ENCODE measurements at places on chromosomes 1 and 21.

GRCh38 chr1:65259816-65260215, 49.5 kb upstream of the DNAJC6 start:
- DNase-seq: no peak

- no peak for DNase-seq
Observed at GRCh38 chr1:60103186-60103585, 29.6 kb upstream of the C1orf87 start.

DNA sequence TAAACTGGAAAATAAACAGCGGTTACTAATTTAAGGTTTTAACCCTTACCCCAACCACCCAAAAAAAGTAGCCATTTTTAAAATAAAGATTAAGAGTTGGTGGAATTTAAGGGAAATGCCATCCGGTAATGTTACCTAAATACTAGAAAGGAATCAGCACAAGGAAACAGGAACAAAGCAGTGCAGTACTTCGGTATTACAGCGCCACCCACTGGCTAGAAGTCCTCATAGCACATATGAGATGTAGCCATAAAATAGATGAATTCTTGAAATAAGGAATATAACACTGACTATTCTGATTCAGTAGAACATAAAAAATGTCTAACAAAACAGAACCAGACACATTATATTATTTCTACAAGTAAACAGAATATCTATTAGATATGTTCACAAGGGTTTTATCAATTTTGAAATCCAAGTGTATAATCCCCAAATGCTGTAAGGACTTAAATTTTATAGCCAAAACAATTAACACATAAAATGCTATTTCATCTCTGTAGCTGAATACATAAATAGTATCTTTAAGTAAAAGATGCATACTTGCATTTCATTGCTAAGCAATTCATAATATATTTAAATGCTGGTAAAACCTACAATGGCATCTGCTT, 58.8 kb downstream of the FRRS1 start:
- DNase-seq: peak; percentile 46

DNA sequence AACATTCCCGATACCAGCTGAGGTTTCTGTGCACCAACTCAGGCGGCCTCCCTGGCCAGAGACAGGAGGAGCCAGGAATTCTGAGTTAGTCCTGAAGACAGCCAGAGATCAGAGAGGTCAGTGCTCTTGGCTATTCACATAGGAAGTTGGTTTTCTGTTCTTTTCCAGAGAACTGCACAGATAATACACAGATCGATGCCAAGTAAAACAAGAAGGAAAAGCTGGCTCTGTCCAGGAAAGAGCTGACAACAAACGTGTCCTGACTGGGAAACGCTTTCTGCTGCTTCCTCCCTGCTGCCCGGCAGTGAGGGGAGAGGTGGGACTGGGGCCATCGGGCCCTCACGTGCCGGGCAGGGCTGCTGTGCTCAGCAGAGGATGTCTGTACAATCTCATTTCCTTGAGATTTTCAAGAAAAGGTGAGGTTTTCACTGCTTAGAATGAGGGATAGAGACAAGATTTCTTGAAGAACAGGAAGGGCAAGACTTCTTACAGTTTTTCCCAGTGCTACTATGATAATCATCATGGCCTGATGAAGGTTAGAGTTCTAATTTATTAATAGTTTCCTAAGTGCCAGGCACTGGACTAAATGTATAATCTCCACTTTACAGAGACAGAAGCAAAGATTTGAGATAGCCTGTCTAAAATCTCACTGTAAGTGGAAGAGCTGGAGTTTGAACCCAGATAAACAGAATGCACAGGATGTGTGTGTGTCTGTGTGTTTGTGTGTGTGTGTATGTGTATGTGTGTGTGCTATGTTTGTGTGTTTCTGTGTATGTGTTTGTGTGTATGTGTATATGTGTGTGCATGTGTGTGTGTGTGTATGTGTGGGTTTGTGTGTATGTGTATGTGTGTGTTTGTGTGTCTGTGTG, 211.0 kb upstream of the RAB4A start:
- peak; percentile 69 for DNase-seq

DNA sequence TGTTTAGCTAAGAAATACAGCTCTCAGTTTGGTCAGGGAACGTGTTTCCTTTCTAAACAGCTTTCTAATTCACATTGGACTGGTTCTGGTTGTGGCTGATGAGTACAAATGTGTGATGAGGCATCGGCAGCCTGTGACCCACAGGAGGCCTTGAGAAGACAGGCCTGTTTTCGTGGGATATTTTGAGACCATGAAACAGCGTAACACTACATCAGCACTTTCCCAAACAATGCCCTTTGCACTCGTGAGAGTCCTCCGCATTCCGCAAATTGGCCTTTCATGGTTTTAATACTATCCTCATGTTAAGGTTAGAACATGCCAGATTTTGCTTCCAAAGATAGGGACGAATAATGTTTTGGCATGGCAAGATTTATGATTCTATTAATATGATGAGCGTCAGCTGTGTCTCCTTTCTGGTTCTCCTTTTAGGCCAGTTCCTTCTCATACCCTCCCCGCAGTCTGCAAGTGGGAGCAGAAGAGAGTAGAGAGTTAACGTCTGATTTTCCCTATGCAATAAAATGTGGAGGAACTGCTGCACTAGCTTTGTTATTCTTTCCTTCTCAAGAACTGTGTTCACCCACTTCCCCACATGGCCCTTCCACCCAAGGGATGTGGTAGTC, 84.3 kb upstream of the L1TD1 start:
- DNase-seq: no peak

GRCh38 chr1:42744148-42744413, 4.0 kb upstream of the CLDN19 start:
- no peak for DNase-seq

DNA sequence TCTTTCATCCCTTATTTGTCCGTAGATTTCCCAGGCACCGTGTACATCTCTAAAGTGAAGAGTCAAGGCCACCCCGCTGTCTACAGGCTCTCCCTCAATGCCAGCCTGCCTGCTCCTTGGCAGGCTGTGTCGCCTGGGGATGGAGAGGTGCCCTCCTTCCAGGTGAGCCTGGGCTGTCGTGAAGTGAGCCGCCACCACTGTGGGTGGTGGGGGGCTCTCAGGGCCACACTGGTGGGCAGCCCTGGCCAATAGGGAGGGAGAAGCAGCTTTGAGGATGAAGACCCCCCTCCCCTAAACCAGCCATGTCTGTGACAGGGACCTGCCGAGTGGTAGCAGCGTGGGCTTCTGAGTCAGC, 46.2 kb downstream of the DISP3 start:
- no peak for DNase-seq

GRCh38 chr1:84997667-84998600, 1.0 kb upstream of the MCOLN2 start:
- DNase-seq: peak; percentile 38

GRCh38 chr1:201955729-201956143, 433 bp downstream of the TIMM17A start:
- DNase-seq: no peak

GRCh38 chr1:197065559-197065958, 1.5 kb downstream of the F13B start:
- no peak for DNase-seq

GRCh38 chr1:230031131-230031530, 35.9 kb upstream of the GALNT2 start:
- no peak for DNase-seq

DNA sequence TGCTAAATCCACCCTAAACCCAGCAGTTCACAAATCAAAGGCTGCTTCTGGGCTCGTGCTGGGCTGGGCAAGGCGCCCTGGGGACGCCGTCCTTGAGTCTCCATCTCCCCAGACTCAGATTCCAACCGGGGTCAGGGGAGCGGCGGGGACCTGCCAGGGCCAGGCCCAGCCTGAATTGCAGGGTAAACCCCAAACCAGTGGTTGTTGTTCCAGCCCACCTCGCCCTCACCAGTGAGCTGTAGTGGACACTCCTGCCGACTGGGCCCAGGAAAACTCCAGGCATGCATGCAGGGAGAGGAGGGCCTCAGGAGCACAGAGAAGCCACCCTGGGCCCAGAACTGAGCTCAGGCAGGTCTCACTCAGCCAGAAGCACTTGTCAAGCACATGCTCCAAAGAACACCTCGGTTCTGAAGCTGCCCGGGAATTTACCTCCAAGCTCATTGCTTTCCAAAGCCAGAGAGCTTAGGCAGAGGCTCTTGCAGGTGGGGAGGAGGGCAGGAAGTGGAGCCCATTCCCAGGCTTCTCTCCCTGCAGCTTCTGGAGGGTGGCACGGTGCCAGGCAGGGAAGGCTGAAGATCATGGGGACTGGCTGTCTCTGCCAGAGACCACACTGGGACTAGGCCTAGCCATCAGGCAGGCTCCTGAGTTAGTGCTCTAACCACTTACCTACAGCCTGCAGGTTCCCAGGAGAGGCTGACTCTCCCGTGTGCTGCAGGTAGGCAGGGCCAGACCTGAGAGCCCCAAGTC, 437.0 kb downstream of the MATN1 start:
- DNase-seq: no peak

- no peak for DNase-seq
Observed at GRCh38 chr21:20250337-20250736, 747.9 kb upstream of the NCAM2 start.

GRCh38 chr1:197464044-197464443, 196.0 kb downstream of the CRB1 start:
- DNase-seq: peak; percentile 34

- no peak for DNase-seq
Observed at GRCh38 chr1:87359586-87359985, 30.9 kb downstream of the LMO4 start.

GRCh38 chr1:152374451-152374850, 14.6 kb upstream of the FLG2 start:
- no peak for DNase-seq

- DNase-seq: no peak
Observed at GRCh38 chr1:168243636-168244212, 17.9 kb downstream of the SFT2D2 start.

DNA sequence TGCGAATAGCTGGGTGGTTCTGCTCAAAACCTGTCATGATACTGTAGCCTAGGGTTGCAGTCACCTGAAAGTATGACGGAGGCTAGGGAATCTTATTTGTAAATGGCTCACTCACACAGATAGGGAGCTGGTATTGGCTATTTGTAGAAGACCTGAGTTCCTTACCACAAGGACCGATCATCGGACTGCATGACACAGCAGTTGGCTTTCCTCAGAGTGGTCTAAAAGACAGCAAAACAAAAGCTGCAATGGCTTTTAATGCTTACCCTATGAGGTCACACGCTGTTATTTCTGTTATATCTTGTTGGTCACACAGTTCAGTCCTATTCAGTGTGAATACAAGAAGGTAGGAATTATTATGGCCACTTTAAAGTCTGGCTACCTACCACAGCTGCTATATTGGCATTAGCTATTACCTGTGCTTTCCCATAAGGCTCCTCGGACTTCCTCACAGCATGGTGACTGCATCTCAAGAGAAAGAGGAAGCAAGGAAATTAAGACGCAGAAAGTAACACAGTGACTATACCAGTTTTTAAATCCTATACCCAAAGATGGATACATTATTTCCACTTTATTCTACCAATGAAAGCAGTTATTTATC, 68.4 kb upstream of the LRRC7 start:
- DNase-seq: no peak

DNA sequence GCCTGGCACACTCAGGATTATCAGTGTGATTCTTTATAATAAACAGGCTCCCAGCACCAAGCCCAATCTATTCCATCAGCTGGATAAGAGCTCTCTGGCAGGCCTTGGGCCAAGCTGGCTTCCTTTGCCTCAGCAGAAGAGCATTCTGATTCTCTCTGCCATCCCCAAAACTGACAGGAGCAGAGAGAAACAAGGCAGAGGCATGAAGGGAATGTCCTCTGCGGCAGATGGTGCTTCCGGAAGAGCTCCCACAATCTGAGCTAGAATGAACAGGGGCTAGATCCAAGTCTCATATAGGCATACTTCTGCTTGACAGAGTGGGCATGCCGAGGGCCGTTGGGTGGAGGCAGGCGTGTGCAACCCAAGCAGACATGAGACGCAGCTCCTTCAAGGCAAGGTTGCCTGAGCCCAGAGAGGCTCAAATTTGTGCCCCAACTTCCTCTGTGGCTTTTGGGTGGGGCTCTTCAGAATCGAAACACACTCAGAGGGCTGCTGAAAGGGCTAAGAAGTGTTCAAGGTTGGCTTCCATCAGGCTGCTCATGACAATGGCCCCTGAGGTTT, 4.0 kb downstream of the CAPN2 start:
- DNase-seq: no peak

DNA sequence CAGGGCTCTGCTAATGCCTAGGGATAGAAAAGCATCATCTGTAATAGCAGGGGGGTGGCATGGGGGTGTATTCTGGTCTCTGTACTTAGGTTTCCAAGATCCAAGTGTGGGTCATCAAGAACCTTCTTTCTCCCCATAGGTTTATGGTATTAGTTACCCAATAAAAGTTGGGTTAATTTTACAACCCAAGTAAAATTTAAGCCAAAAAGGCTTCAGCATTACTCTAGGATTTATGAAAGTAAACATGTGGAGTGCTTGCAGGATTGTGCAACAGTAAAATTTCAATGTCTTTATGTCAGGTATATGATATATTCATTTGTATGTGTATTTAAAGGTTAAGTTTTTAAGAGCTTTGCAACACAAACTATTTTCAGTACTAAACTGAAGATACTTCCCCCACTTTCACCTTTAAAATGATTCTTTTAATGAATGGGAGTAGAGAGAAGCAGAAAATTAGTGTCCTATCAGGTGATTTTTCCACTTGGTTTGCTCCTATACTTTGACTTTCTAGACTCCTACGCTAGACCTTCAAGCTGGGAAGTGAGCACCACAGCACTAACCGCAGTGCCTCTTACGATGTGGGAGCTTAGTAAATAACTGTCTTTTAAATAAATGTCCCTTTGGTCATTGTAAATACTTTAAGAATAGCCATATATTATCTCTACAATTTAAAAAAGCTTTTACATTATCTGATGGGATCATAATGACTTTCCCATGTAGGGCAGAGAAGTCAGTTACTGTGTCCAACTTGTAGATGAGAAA, 67.8 kb upstream of the UBE2U start:
- DNase-seq: no peak

GRCh38 chr1:174337000-174337681, 110.6 kb upstream of the GPR52 start:
- DNase-seq: no peak

DNA sequence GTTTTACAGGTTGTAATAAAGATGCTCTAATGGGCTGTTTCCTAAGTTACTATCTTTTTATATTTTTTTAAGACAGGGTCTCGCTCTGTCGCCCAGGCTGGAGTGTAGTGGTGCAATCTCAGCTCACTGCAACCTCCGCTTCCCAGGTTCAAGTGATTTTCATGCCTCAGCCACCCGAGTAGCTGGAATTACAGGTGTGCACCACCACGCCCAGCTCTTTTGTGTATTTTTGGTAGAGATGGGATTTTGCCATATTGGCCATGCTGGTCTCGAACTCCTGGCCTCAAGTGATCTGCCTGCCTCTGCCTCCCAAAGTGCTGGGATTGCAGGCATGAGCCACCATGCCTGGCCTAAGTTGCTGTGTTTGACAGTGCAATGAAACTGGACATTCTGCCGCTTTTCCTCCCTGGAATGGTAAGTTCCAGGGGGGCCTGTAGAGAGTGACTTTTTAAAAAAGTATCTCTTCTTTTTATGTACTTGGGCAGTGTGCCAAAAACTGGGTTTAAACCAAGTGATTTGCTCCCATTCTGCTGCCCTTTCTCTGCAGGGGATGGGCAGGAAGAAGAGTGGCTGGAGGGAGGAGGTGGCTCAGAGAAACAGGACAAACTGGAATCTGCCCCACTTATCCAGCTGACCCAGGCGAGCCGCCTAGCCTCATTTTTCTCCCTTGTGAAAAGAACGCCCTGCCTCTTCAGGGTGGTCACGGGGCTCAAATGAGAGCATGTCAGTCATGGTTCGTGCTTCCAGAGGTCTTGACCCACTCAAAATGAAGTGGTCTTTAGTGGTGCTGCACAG, 2.3 kb downstream of the SLC37A1 start:
- DNase-seq: no peak

All from left hindlimb (tissue), 1 donor.